ENCODE measurements at places on chromosomes 13 and 19.
A peak's percentile ranks its signal among the peaks of the same experiment; 100 is the strongest.

DNA sequence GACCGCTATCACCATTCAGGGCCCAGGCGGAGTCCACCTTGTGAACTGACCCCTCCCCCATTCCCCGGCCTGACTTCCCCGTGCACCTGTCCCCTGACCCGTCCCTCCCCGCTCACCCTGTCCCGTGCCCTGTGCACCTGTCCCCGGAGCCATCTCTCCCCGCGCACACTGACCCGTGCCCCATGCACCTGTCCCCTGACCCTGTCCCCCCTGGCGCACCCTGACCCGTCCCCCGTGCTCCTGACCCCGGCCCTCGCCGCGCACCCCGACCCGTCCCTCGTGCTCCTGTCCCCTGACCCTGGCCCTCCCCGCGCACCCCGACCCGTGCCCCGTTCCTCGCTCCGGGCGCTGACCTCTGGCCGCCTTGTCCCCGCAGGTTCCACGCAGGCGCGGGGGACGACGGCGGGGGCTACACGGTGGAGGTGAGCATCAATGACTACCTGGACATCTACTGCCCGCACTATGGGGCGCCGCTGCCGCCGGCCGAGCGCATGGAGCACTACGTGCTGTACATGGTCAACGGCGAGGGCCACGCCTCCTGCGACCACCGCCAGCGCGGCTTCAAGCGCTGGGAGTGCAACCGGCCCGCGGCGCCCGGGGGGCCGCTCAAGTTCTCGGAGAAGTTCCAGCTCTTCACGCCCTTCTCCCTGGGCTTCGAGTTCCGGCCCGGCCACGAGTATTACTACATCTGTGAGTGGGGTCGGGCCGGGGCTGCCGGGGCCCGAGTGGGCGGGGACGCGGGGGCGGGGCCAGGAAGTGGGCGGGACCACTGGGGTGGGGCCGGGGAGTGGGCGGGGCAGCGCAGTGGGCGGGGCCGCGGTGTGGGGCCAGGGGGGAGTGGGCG is 9.7 kb downstream of the EFNA2 start:
- DNase-seq = peak; percentile 37

DNA sequence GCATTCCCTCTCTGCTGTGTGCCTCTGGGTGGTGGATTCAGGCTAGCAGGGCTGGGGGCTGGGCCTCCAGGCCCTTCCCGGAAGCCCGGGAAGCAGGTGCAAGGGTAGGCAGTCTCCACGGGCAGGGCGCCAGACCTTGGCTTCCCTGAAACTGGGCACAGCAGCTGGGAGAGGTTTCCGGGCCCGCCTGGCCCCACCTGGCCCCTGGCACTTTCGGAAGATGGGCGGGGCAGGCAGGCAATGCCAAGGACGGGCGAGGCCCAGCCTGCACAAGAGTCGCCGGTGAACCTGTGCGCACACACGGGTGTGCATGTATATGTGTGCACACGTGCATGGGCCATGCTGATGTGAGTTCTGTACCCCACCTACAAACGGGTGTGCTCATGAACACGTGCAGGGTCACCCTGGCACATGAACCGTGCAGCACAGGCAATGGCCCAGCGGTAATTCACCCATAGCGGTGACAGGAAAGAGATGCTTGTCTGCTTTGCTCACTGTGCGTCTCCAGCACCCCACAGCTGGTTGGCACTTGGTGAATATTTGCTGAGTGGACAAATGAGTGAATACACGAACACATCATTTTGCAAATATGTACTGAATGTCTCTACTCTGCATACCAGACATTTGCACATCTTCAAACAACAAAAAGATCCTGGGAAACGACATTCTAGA is 15.3 kb downstream of the GADD45B start:
- no peak for DNase-seq

DNA sequence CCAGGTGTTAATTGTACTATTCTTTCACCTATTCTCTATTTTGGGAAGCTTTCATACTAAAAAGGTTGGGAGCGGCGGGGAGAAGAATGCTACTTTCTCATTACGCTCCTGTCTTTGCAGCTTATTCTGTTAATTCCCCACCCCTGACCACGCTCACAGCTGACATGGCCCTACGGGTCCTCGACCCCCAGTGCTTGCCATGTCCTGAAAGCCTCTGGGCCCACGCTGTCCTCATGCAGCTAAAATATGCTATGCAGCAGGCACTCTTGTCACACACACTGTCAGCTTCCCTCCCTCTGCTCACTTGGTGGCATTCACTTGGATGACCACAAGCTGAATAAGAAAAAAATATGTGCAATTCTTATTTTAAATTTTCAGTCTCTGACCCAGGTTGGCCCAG is 126.3 kb downstream of the RNF17 start:
- DNase-seq = no peak

- no peak for DNase-seq
These were observed 45.8 kb downstream of the TNFSF13B start for GRCh38 chr13:108315273-108315672.

DNA sequence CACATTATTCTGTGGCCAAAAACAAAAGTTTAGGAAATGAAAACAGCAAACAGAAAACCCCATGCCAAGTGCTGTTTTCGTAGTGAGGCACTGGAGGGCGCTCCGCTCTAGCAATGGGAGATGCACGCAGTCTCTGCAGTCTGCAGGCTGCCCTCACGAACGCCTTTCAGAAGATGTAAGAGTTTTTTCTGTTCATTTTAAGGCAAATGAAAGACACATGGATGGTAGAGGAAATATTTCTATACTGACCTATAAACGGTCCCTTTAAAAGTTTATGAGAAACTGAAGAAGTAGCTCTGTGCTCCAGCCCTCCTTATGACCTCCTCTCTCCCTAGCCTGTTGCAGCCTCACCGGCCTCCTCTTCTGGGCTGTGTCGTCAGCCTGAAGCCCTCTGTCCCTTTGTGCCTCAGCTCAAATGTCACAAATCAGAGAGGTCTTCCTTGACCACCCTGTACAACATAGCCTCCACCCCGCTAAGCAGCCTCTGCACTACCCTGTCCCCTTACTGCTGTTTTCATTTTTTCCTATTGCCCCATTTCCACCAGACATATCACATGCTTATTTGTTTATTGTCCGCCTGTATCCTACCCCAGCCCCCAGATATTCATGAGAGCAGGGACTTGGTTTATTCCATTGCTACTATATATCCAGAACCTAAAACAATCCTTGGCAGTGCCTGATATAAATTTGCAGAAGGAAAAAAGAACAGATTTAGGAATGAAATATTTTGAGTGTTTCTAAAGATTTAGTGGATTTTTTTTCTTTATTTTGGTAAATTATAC is 116.4 kb downstream of the TM9SF2 start:
- DNase-seq = no peak

GRCh38 chr19:46602392-46603194 is 1.5 kb downstream of the CALM3 start:
- DNase-seq = no peak

GRCh38 chr19:12784394-12784870 is 6.9 kb upstream of the JUNB start:
- DNase-seq = no peak

GRCh38 chr13:40774672-40775071 is 3.7 kb upstream of the MRPS31 start:
- DNase-seq = no peak

GRCh38 chr19:23118400-23118799 is 1.6 kb downstream of the ZNF730 start:
- no peak for DNase-seq

DNA sequence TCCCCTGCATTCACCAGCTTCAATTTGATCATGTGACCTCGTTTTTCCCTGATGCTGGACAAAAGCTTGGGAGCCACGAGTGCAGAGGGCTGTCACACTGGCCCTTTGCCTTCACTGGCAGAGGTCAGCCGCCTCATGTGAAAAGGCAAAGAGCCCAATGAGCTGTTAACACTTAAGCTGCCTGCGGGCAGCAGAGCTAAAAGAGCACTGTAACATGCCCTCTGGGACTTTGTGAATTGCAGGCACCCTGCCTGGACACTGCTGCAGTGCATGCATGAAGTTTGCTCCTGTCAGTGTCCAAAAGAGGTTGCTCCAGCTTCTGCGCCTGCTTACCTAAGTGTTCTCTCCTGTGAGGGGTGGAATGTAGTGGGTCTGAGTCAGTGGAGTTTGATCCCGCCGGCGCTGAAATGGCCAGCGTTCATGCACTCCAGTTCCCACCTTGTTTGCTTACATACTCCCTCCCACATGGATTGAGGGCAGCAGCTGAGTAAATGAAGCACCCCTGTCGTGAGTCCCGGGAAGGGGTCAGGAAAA is 193.7 kb downstream of the RFC3 start:
- DNase-seq = no peak

GRCh38 chr19:5964816-5965565 is 12.9 kb downstream of the RANBP3 start:
- DNase-seq = no peak

DNA sequence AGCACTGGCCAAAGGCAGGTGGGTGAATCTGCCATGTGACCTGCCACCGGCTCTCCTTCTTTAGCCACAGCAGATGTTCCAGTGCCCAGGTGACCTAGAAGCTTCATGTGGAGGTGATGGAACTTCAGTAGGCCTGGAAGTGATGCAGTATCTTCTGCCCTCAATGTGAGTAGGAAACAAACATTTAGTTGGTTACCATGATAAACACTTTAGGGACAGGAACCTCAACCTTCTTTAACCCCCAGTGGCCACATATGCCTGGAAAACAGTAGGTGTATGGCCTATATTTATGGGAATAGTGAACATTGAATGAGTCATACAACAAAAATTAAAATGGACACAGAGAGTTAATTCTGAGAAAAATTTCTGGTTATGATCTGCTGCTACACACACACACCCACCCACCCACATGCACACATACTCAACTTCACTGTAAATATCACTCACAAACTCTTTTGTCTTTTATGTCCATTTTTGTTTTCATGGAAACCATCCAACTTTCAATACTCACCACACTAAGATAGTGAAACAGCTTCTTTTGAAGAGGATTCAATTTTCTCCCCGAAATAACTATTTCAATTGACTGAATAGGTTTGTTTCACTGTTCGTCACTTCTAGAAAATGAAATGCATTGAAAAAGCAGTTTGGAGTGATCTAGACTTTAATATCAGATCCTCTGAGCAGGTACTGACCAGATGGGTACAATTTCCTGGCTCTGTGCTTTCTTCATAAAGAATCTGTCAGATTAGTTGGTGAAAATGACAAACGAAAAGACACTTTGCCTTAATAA is 97.3 kb downstream of the STARD13 start:
- DNase-seq = no peak

- DNase-seq = no peak
These were observed 680.1 kb downstream of the UQCRFS1 start for GRCh38 chr19:28532765-28533341.

DNA sequence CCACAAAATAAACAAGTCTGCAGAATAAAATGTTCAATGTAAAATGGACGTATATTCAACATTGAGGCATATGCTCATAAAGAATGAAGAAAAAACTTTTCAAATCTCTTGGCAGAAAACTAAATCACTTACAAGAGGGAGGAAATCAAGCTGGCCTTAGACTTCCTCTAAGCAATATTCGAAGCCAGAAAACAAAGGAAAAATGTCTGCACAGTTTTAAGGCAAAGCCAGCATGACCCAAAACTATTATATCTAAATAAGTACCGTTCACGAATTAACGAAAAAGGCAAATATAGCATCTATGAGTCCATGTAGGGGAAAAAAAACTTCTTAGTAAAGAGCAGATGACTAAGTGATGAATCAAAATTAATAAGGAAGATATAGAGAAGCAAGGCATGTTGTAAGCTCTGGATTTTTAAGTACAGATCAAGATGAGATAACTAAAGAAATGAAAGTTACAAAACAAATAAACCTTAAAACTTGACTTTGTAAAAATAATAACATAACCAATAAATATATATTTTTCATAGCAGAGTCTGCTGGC is 101.3 kb downstream of the KCNRG start:
- no peak for DNase-seq

DNA sequence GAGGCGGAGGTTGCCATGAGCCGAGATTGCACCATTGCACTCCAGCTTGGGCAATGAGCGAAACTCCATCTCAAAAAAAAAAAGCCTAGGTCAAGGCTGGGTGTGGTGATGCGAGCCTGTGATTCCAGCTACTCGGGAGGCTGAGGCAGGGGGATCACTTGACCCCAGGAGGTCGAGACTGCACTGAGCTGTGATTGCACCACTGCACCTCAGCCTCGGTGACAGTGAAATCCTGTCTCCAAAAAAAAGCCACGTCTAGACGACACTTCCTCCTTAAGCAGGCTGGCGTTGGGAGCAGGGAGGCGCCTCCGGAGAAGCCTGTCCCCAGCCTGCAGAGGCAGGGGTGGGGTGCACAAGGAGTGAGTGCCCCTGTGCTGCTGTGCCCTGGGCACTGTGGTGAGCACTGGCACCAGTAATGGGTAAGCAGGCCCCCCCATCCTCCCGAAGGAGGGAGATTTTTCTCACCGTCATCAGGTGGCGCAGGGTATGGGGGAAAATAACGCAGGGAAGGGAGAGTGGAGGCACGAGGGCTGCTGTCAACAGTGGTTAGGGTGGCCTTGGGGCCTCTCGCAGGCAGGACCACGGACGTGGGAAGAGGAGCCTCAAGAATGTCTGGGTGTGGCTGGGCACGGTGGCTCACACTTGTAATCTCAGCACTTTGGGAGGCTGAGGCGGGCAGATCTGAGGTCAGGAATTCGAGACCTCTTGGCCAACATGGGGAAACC is 706 bp downstream of the P2RY11 start:
- DNase-seq = no peak

DNA sequence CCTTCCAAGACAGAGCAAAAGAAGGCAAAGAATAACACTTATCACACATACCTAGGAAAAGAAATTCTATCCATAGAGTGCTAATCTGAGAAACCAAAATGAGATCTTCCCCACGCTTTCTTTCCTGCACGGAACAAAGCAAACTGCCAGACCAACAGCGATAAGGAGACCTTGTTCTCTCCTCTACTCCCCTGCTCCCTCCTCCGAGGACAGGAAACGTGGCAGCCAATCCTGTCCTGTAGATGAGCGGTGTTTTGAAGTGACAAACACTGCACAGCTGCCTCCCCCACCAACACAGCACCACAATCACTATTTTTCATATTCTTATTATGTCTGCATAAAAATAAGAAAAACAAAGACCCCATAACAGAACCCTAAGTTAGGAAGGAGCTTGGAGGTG is 113.9 kb upstream of the IRS2 start:
- no peak for DNase-seq

GRCh38 chr19:51548891-51549305 is 17.4 kb upstream of the SIGLEC6 start:
- DNase-seq = no peak

GRCh38 chr13:81771951-81772350 is 1431.0 kb upstream of the SPRY2 start:
- DNase-seq = no peak

- no peak for DNase-seq
These were observed 76.6 kb downstream of the ZIC5 start for GRCh38 chr13:99894840-99895443.

DNA sequence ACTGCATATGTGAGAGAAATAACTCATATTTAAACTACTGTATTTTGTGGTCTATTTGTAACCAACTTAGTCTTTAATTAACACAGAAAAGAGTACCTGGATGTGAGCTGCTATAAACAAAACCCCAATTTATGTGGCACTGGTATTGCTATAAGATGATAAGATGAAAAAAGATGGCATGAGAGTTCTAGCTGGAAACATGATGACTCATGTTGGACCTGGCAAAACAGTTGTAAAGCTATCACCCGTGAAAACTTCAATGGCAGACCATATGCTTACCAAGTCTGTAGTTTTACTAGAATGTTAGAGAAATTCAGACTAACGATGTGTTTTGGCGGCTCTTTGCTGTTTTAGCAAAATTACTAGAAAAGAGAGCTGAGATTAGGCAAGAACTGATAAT is 69.6 kb upstream of the PCDH9 start:
- no peak for DNase-seq
